Mesenteric fat pad (tissue), 1 donor: ENCODE measurements at places on chromosomes 16 and 17.

DNA sequence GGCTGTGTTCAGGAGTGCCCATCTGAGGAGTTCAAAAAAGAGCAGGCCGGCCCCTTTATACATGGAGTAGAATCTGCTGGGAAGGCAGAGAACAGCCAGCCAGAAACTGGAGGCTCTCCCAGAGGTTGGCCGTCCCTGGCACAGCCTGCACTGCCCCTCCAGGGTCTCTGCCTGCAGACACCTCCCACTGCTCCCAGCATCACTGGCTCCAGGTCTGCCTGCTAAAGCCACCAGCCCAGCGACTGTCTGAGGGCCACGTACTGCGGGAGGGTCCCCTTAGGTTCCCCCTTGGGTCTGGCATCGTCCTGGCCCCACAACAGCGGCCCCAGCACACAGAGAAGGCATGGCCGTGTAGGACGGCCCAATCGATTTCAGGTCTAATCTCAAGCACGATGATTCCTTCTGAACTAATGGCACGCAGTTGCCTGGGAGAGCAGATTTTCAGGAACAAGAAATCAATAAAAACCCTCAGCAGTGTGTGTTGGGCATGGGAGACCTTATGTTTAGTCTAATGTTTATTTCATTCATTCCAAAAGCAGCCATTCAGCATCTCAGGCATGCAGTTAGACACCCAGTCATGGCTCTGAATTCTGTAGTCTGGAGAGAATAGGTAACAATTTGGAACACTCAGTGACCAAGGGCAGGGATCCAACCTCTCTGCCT, 95.6 kb downstream of the PGS1 start:
- no peak for DNase-seq

DNA sequence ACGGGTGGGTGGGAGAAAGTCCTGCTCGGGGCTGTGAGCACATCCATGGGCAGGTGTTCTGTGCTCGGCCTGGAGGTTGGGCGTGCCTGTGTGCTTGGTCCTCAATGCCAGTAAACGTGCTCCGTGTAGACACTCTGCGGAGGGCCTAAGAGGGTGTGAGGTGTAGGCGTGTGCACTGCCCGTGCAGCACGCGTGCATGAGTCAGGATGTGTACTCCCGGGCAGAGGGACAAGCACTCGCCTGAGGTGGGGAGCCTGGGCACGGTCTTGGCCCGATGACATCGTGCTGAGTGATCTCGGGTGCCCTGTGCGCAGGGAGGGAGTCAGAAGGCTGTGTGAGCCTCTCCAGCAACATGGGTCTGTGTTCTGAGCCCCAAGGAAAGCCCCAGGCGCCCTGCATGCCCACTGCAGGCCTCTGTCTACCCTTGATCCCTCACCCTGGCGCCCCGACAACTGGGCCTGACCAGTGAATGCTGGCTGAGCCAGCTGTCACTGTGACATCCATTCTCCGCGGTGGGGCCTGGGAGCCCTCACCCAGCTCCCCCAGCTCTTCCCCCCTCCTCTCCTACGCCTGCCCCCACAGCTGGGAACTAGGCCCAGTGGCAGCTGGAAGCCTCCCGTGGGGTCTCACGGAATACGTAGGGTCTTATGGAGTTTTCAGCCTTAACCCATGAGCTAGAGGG, 23.5 kb upstream of the NXPH3 start:
- DNase-seq: peak; percentile 79

GRCh38 chr17:62898239-62898864, 67.7 kb upstream of the TANC2 start:
- DNase-seq: no peak

- no peak for DNase-seq
Measured at GRCh38 chr17:58120195-58120822, 27.9 kb upstream of the OR4D1 start.

GRCh38 chr17:68660302-68660701, 59.1 kb upstream of the FAM20A start:
- no peak for DNase-seq

DNA sequence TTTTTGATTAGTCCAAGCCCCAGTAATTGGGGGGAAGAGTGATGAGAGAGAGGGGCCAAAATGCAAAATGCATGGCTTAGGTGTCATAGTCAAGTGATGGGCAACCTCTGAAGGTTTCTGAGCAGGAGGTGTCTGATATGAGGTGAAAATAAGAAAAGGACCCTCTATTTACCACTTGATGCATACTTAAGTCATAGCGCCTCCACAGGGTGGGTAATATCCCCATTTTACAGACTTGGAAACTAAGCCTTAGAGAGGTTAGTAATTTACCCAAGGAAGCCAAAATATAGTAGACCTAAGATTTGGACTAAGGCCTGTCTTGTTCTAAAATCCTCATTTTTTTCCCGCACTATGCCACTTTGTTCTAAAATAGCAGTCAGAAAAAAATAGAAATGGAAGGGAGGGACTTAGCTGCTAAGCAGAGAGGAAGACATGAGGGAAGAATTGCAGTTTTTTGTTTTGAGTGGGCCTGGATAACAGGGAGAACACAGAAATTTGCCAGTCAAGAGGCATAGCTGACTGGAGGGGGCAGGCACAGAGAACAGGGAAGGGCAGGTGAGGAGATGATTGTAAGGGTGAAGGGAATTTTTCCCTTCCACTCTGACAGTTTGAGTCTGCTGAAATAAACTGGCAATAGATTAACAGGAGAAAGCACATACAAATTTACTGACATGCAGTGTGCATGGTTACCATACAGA, 2.3 kb upstream of the GRB2 start:
- DNase-seq: no peak

DNA sequence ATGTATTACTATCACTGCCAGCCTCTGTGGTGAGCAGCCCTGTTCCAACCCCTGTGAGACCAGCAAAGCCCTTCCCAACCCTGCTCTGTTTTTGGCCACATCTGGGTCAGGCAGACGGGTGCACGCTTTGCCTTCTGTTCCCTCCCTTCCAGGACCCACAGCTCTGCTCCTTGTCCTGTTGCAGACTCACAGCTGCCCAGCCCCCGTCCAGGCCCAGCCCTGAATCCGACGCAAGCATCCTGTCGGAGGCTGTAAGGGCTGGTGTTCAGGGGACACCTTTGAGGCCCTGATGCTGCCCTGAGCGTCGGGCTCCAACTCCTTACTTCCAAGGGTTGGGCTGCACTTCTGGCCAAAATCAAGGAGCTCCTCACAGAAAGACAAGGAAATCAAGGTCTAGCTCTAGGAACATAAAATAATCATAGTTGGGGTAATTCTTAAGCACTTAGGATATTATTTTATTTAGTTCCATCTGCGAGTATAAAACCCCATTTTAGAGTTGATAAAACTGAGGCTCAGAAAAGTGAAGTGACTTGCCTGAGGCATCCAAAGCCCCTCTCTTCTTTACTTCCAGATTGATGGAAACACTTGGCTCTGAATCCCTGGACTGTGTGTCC, 14.3 kb upstream of the SRCIN1 start:
- no peak for DNase-seq

GRCh38 chr16:5056352-5056751, 9.4 kb downstream of the C16orf89 start:
- no peak for DNase-seq

- DNase-seq: peak; percentile 51
Measured at GRCh38 chr17:20300436-20300934, 166.9 kb downstream of the LGALS9B start.

DNA sequence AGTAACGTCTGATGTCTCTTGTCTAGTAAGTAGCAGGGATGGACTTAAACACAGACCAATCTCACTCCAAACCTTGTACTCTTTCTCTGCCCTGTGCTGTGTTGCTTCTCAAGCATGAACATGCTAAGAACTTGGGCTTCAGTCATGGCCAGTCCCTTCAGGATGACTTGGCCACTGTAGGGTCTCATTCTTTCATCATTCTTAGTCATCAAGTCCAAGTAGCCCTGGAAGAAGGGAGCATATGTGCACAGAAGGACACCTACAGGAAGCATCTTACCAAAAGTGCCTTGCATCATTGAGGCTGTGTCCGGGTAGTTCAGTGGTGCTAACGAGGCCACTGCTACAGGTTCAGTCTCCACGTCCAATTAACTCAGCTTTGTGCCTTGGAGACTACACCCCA, 80.7 kb downstream of the CDK5R1 start:
- no peak for DNase-seq
